SW480 (cell line): ENCODE measurements at places on chromosomes 4 and X.
A peak's percentile ranks its signal among the peaks of the same experiment; 100 is the strongest.

DNA sequence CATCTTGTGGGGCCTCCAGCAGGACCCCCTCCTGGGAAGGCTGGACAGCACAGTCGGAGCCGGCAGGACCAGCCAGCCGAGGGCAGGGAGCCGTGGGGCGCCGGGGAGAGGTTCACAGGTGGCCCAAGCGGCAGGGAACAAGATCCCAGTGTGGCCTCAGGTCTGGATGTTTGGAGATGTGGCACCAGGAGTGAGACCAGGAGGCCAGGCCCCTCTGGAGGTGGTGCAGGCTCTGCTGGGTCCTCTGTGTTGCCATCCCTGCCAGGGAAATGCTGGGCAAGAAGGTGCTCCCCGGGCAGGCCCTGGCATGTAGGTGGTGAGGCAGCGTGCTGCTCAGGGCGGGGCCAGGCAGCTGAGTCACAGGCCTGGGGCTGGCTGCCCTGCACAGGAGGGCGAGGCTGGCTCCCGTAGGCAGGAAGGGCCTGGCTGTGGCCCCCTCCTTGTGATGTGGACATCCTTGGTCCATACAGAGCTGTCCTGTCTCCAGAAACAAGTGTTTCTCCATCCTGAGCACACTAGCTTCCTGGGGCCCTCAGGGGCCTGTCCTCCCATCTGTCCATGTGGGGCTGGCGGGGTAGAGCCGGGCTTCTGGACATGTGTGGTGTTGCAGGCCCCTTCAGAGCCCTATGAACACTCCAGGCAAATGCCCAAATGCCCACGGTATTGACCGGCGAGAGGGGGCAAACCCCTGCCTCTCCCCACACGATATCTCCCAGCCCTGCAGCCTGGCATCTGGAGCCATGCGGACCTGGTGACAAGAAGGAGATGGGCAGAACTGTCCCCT is 4.8 kb upstream of the HGFAC start:
- peak; percentile 84 for DNase-seq

GRCh38 chr4:13386405-13387107 is 97.6 kb downstream of the RAB28 start:
- no peak for DNase-seq

DNA sequence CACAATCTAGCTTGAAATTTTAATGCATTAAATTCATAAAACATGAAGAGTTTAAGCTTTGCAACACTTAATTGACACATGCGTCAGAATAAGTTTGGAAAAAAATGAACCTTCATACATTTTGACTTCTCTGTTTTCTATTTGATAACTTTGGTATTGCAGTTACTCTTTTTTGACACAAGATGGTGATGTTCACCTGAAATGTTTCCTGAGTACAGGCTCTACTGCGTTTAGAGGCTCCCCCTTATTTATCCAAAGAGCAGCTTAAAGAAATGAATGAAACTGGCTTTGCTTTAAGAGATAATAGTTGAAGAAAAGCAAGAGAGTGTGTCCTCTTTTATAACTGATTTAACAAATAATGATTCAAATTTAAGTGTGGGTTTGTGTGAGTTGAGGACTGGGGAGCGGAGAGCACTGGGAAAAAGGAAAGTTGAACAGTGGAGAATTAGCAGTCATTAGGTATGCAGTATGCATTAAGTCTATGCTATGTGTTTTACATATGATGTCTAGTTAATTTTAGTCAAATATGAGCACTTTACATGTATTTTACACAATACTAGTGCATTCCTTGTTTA is 180.6 kb upstream of the NUDT6 start:
- DNase-seq = peak; percentile 34

GRCh38 chrX:96906741-96907140 is 23.0 kb downstream of the RPA4 start:
- DNase-seq = no peak

DNA sequence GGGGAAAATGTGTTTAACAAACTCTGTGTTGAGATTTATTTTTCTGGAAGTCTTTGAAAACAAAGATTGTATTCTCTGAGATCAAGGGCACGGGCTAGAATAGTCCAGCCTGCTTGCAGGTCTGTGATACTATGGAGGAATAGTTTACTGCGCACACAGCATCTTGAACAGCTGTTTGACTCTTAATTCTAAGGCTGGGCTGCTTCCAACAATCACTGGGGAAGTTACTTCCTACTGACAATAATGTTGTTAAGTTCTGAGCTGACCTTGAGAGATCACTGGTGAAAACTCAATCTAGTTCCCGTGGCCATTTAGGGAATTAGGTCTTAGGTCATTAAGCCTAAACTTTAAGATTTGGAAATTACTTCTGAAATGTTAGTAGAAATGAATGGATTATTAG is 416.1 kb upstream of the FTHL17 start:
- DNase-seq = no peak

DNA sequence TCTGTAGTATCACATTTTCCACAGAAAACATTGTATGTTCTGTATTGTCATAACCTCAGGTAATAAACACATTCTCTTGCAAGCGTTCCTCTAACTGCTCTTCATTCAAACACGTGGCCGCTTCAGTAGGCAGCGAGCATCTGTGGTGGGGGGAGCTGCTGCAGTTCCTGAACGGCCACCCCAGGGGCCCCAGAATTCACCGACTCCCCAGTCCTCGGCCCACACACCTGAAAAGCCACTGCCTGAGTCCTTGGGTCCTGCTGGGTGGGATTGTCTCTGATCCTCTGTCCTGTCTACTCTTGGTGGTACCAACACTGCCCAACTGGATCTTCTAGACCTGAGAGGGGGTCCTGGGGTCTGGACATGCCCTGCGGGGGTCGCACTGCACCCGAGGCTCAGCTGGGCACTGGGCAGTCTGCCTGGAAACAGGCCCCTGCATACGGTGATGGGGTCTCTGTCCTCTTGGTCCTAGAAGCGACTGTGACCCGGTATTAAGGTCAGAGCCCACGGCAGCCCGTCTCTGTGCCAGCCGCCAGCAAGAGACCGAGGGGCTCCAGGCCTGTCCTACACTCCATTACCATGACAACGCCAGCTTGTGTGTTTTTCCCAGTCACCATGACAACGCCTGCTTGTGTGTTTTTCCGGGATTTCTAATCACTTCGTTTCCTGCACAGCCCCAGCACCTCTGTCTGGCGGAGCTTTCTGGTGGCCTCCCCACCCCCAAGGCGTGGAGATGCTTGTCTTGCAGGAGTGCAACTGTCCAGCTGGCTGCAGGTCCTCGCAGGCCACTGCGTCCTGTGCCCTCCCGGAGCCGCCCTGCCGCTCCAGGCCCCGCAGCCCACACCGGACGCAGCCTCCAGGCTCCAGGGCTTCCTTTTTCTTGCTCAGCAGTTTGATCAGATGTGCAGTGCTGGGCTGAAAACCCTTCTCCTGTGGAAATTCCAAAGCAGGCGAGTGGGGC is 16.0 kb downstream of the CTBP1 start:
- DNase-seq = no peak

DNA sequence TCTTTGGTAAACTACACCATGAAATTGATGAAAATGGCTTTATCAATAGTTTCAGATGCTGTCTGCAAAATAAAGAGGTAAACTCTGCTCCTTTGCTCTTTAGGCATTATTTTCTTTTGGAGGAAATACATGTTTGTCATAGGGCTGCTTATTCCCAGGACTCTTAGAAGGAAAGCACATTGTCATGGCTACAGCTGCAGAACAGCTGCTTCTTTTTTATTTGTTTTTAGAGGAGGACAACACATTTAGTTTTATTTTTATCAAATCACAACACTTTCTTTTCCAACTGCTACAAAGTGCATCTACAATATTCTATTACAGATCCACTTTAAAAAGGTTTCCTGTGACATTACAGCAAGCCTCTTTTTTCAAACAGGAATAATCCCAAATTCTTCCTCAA is 12.7 kb upstream of the HPF1 start:
- no peak for DNase-seq

DNA sequence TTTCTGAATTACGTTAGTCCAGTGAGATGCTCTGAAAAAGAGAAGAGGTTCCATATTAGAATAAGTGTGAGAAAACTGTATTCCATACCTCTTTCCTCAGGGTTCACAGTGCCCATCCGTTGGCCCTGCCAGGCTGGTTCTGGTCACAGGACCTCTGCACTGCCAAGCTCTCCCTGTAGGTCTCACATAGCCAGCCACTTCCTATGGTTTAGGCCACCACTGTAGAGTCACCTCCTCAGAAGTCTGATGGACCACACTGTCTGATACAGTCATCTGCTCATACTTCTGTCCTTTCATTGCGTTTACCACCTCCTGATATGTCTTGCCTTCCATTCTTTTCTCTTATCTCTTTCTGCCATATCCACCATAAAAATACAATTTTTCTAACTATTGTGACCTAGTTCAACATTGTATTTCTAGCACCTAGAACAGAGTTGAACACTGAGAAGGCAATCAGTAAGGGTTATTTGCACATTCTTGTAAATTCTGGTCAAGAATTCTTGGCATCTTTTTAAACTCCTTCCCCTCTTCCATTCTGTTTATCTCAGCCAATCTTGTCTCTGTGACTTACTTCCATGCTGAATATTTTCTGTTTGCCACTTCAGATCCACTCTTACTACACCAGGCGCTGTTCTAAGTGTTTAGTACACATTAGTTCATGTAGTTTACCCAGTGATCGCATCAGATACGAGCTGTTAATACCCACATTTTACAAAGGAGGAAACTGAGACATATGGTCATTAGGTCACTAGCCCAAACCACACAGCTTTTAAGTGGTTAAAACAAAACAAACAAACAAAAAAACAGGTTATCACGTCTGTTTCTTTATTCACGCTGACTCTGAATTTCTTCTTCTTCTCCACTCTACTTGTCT is 125.6 kb downstream of the CBR4 start:
- DNase-seq = no peak

DNA sequence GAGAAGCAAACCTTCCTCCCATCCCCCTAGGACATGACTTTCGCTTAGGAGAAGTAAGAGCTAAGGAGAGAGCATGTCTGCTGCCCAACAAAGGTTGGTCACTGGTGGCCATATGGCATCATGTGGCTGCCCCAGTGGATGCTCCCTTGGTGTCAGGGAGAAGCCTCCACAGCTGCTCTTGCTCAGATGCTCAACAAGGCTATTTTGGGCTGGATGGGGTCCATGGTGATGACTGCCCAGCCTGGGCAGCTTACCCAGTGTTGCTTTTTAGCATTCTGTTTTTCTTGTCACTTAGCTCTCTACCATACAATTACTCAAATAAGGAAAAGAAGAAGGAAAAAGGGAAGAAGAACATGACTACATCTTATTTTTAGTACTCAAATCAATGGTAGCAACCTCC is 48.9 kb upstream of the PPARGC1A start:
- no peak for DNase-seq

GRCh38 chrX:96994093-96994492 is 110.4 kb downstream of the RPA4 start:
- no peak for DNase-seq

DNA sequence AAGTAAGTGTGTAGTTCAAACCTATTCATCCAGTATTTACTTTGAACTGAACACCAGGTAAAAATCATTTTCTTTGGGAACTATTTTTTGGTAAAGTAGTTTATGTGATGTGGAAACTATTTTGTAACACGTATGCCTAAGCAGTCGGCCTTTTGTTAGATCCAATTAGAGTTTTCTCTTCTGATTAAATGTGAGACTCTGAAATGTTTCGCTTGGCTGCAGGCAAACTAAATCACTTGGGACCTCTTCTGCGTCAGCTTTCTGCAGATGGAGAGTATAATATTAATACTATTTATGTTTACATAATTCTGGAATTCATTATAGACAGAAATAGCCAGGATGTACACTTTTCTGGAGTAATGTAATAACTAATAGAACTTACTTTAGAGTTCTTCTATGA is 46.9 kb downstream of the BMPR1B start:
- no peak for DNase-seq

GRCh38 chrX:94742772-94743171 is 1068.8 kb downstream of the FAM133A start:
- no peak for DNase-seq

DNA sequence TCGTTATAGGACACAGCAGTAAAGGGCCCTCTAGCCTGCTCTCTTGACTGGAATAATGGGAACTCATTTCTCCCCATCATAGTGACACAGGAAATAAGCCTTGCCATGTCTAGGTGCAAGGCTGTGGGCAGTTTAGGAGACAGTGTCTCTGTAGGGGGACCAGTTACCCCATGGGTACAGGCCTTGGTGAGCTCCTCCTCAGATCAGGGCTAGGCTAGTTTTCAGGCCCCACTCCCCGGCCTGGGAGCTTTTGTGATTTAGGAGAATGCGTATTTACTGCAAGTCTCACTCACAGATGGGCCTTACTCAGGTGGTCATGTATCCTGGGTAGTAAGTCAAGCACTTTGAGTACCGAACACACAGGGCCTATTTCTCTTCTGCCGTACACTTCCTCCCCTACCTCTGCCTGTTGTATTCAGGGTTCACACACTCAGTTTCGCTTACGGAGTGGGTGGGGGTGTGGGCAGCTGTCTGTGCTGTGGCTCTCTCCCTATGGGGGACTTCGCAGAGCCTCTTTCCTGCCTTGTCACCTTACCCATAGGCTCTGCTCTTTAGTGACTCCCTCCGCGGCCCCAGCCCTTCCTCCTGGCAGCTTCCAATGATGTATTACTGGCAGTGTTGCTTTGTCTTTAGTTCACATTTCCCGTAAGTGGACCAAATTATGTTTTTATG is 34.2 kb downstream of the FAM193A start:
- no peak for DNase-seq

DNA sequence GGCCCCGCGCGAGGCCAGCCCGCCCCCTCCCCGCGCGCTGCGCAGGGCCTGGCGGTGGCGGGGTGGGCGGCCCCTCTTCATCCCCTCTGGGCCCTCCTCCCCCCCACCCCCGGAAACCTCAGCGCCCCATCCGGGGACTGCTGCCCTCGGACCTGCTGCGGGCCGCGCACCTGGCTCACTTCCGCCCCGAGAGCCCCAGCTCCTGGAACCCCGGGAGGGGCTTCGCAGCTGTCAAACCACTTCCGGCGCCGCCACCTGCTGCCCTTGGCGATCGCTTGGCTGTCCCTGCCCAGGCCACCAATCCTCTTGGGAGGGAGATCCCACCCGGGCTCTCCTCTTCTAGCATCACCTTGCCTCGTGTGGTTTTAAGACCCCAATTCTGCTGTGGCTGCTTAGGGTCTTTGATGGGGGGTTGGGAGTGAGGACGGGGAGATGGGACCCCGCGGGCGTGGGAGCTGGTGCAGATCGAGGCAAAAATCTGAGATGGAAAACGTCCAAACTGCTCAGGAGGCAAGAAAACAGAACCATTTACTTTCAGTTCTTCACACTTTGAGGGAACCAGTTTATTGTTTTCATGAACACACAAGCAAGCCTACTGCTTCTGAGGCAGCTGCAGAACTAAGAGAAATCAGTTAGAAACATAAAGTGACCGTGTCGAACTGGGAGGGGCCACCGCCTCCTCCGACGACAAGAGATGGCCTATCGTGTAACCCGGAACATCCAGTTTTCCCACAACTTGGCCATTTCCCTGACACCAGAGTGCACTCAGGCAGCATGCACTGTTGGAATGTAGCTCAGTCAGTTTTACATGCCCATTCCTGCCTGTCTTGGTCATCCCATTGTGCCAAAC is 754 bp downstream of the MTMR1 start:
- DNase-seq = peak; percentile 76

- no peak for DNase-seq
Measured at GRCh38 chrX:134024686-134025377, 39.4 kb upstream of the GPC3 start.

- DNase-seq = no peak
Measured at GRCh38 chr4:53986062-53986461, 78.3 kb downstream of the CHIC2 start.
